ENCODE measurements at places on chromosomes 7 and 10.

DNA sequence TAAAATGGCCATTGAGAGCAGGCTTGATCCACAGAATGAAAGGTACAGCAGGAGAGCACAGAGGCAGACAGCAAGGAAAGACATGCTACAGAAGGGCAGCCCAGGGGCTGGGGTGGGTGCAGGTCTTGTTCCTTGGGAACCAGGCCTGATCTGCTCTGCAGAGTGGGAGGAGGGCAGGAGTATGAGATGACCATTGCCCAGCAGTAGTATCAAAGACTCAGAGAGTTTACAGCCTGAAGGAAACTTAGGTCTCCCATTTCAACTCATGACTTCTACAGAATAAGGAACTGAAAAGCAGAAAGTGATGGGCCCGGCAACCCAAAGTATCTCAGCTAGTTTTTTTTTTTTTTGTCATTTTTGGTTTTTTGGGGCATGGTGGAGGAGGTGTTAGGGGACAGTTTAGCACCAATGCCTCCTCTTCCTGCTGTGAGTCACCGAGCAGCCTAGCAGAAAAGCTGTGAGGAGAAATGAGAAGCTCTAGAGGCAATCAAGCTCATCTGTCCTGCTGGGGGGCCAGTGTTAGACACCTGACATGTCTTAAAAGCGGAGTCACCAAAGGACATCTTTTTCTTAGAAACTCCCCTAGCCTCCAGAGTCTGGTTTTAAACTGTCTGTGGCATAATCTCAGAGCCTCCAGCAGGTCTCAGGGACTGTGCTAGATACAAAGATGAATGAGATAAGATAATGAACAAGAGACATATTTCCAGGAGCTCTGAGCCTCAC lies 34.3 kb upstream of the HERPUD2 start:
- DNase-seq, result no peak

DNA sequence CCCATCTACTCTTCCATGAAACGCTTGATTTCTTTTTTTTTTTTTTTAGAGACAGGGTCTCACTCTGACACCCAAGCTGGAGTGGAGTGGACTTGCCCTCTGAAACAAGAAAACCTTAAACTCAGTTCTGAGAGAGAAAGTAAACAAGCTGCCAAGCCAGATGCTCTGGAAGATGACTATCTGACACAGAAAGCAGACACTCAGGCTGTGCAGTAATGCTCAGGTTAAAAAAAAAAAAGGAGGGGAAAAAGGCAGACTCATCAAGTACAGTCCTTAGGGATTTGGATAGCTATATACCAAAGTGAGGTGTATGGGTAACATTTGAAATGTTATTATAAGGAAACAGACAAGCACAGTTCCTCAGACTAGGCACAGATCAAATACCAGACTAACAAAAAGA lies 80.5 kb downstream of the IDE start:
- DNase-seq, result no peak

- no peak for DNase-seq
These were observed 426.5 kb downstream of the GFRA1 start for GRCh38 chr10:115846528-115846927.

DNA sequence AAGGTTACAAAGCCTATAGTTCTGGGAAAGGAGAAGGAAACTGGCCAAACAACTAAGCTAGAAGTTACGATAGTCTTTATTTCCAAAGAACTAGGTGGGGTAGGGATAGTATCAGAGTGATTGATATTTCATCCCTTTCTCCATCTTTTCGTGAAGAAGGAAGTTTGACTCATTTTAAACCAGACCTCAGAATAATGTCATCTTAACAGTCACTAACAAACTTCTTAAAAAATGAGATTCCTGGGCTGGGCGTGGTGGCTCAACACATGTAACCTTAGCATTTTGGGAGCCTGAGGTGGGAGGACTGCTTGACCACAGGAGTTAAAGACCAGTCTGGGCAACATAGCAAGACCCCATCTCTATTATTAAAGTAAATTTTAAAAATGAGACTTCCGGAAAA lies 69.4 kb downstream of the ARL4A start:
- no peak for DNase-seq

DNA sequence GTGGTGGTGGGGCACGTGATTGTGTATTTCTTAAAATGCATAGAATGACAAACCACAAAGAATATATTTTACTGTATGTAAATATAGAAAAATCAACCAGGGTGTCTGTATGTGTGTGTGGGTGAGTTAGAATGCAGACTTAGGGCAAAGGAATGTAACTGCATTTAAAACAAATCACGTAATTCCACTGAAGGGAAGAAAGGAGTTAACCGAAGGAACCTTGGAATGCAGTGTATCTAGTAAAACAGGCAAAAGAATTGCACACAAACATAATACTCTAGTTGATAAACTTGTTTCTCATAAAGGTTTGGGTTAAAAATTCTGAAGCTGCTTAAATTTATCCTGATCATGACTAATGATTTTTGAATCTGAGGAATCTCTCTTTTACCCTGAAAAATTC lies 134.9 kb downstream of the ADRA2A start:
- DNase-seq, result no peak

- DNase-seq, result peak; percentile 75
These were observed 609 bp downstream of the DOCK4 start for GRCh38 chr7:112205343-112206237.

- DNase-seq, result no peak
These were observed 234.6 kb upstream of the PITRM1 start for GRCh38 chr10:3407208-3407607.
